Transverse colon (tissue), 4 donors: ENCODE measurements at places on chromosomes 12 and 14. TPM values are rescaled to one million over a fixed set of nuclear protein-coding genes. Genes with fewer than 3 reads are reported as not detected.

Gene PCED1B
- total RNA-seq: 3.0 TPM

Gene KLHDC1
- total RNA-seq: 7.5 TPM

DNA sequence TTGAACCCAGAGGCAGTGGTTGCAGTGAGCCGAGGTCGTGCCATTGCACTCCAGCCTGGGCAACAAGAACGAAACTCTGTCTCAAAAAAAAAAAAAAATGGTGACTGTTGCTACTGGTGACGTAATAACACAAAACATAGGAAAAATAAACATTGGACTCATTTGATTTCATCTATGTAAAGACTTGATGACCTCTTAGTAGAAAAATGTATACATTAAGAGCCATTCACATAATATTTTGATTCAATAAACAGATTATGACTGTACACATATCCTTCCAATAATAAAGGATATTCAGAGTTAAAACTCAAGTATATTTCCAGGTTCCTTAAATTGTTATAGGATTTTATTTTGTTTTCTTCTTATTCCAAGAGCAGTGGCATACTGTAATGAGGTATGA is 65.7 kb upstream of the AEBP2 start:
- H3K4me3 ChIP-seq: no peak overlapping the region
- H3K27ac ChIP-seq: no peak overlapping the region

GRCh38 chr12:93539821-93540220 is 32.7 kb upstream of the SOCS2 start:
- H3K36me3 ChIP-seq: no peaks in the 10 kb centered on the region
- H3K4me1 ChIP-seq: no peaks in the 10 kb centered on the region
- H3K27ac ChIP-seq: no peak overlapping the region
- no peak for DNase-seq

DNA sequence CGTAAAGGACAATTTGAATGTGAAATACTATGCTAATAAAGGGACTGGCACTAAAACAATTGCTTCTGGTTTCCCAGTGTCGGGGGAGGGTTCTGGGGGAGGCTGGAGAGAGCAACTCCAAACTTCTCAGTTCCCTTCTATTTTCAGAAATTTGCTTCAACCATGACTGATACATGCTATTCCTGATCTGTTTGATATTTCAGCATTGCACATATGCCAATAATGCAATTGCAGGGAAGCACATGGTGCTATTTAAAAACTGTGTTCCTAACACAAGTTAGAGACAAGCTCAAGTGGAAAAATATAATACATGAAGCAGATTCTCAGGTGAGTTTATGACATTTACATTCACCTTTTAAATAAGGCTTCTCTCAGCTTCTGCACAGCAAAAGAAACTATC is 188.9 kb downstream of the RIMBP2 start:
- no peak for DNase-seq
- no peak overlapping the region for H3K4me3 ChIP-seq
- no peaks in the 10 kb centered on the region for H3K27me3 ChIP-seq
- H3K36me3 ChIP-seq: no peaks in the 10 kb centered on the region

DNA sequence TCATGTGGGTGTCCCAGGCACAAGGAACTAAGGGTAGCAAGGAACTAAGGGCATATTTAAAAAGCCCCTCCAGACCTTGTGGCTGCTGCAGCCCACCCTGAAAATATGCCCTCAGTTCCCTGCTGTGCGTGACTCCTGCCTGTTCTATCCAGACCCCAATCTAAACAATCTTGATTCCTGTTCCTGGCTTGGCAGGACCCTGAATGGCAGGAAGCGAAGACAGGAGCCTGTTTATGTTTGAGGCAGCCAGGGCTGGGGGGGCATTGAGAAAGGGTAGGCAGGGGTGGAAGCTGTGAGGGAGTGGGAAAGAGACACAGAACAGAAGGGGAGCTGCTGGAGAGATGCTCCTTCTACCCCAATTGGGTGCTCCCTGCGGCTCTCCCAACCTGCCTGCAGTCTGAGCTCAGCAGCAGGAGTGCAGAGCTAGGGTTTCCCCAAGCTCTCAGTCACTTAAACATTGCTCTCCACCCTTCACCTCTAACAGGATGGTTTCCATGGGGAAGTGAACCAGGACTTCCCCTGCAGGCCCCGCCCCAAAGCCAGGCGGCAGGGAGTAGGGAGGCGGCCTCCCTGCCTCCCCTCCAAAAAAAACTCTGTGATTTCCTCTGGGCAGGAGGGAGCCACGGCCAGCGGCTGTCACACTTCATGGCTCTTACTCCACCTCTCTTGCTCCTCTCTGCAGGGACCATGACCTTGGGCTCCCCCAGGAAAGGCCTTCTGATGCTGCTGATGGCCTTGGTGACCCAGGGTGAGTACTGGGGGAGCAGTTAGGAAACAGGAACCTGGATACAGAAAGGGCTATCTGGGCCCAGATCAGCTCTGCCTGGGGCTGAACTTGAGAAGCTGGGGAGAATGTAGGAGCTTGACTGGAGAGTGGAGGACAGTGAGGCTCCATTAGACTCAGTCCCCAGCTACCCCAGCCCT is 4.7 kb downstream of the ACVRL1 start:
- H3K27ac ChIP-seq: peak overlapping the region; percentile 86
- peaks cover 3% of the 10 kb centered on the region for H3K27me3 ChIP-seq
- no peaks in the 10 kb centered on the region for H3K36me3 ChIP-seq
- H3K4me1 ChIP-seq: peaks cover 12% of the 10 kb centered on the region
- peak; percentile 49 for DNase-seq

DNA sequence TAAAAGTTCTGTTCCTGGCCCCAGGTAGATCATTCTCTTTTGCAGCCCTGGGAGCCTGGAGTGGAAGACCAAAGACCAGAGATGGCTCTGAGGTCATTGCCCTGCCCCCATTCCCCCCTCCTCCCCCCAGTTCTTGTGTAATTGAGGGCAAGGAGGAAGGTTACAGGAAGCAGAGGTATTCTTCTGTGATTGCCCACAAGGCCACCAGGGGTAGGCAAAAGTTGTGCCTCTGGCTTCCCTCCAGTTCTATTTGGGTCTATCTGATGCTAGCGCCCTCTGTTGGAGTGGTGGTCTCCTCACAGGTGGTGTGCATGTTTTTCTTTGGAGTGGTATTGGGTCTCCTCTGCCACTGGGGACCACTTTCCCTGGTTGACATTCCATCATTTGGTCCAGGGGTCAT is 41.2 kb upstream of the CRY1 start:
- peaks cover 3% of the 10 kb centered on the region for H3K4me1 ChIP-seq
- H3K4me3 ChIP-seq: no peak overlapping the region
- DNase-seq: no peak
- H3K27me3 ChIP-seq: no peaks in the 10 kb centered on the region

GRCh38 chr12:79023261-79023660 is 158.7 kb downstream of the SYT1 start:
- no peak overlapping the region for H3K4me3 ChIP-seq
- no peak overlapping the region for H3K27ac ChIP-seq
- DNase-seq: no peak
- no peaks in the 10 kb centered on the region for H3K36me3 ChIP-seq

- peak; percentile 39 for DNase-seq
- H3K36me3 ChIP-seq: no peaks in the 10 kb centered on the region
- peaks cover 52% of the 10 kb centered on the region for H3K4me1 ChIP-seq
- no peaks in the 10 kb centered on the region for H3K27me3 ChIP-seq
- H3K27ac ChIP-seq: peak overlapping the region; percentile 95
These were observed 268 bp downstream of the NDUFB1 start for GRCh38 chr14:92121207-92121669.

- DNase-seq: no peak
- peak overlapping the region; percentile 44 for H3K27ac ChIP-seq
- H3K4me3 ChIP-seq: no peak overlapping the region
These were observed 192.4 kb downstream of the DACT1 start for GRCh38 chr14:58830121-58830520.

- peaks cover 12% of the 10 kb centered on the region for H3K4me1 ChIP-seq
- H3K36me3 ChIP-seq: no peaks in the 10 kb centered on the region
- no peak overlapping the region for H3K27ac ChIP-seq
- H3K4me3 ChIP-seq: no peak overlapping the region
These were observed 4.5 kb downstream of the NOP2 start for GRCh38 chr12:6563448-6564050.
